ENCODE measurements at places on chromosomes 1 and 21.
A peak's percentile ranks its signal among the peaks of the same experiment; 100 is the strongest.

DNA sequence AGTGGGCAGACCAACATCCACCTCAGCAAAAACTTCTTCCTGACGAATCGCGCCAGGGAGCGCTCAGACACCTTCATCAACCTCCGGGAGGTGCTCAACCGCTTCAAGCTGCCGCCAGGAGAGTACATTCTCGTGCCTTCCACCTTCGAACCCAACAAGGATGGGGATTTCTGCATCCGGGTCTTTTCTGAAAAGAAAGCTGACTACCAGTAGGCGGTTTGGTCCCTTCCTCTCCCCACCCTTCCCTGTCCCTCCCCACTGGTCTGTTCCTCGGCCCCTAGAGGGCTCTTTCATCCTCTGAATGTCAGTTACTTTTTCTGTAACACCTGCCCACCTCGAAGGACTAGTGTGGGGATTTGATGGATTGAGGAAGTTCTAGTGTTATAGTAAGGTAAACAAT, 46.9 kb downstream of the CAPN2 start:
- DNase-seq, result no peak

GRCh38 chr1:178871551-178872320, 859 bp upstream of the ANGPTL1 start:
- no peak for DNase-seq

DNA sequence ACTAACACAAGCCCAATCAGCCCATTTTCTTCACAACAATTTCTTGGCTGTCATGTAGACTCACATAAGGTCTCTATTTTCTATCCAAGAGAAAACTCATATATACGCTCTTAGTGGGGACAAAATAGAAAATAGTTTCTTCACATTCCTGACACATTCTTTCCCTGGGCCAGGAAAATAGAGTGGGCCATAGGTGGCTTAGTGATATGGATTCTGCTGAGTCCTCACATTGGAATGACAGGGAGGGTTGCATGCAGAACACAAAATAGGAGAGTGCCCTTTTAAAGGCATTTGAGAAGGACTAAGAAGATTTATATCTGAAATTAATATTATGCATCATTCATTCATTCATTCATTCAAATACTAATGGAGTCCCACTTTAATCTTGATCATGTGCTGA, 207.7 kb downstream of the LYPLAL1 start:
- no peak for DNase-seq

- peak; percentile 73 for DNase-seq
Measured at GRCh38 chr1:155978325-155978972, at the start of gene ARHGEF2. TSS of gene ARHGEF2 (minus strand) at chr1:155978547. CDS start at chr1:155978427, 120 bp downstream.

DNA sequence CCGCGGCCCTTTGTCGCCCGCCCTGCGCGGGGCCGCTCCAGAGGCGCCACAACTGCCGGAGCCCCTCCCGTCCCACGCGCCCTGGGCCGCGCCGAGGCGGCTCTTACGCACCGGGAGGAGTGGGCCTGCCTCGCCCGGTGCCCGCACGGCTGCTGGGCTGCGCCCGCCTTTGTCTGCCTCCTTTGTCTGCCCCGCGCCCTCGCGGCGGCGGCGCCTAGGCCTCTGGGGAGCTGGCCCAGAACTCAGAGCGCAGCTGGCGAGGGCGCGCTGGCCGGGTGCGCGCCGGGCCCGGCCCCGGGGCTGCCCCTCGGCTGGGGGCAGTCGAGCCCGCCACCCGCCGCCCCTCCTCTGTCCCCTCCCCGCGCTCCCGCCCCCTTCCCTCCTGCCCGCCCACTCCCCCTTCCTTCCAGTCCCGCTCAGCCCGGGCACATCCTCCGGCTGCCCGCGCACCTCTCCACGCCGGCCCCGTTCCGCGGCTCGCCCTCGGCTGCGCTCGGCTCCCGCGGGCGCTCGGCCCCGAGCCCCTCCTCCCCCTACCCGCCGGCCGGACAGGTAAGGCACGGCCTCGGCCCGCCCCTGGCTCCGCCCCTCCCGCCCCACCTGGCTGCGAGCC, at the start of gene DRAXIN:
Gene DRAXIN, plus strand, starts transcription at position 409 of the 613 bp plus-strand sequence. CDS start 14,549 bp downstream, outside the sequence.
- no peak for DNase-seq
